ENCODE measurements at places on chromosomes 5 and 9.
A peak's percentile ranks its signal among the peaks of the same experiment; 100 is the strongest.

DNA sequence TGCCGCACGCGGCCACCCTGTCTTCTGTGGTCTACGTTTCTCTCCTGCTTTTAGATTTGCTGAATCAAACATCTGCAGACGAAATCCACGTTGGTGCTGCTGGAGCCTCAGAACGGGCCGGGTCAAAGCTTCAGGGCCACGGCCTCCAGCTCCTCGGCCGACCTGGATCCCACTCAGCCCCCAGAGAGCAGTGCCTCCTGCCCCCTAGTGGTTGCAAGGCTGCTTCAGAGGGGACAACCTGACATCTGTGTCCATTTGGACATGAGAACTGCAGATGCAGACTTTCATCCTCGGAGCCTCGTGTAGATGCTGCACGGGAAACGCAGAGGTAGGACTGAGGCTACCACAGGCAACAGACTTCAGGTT, 23.0 kb upstream of the SLC6A3 start:
- DNase-seq, result no peak

- no peak for DNase-seq
Observed at GRCh38 chr9:77705636-77706035, 57.5 kb upstream of the GNA14 start.

DNA sequence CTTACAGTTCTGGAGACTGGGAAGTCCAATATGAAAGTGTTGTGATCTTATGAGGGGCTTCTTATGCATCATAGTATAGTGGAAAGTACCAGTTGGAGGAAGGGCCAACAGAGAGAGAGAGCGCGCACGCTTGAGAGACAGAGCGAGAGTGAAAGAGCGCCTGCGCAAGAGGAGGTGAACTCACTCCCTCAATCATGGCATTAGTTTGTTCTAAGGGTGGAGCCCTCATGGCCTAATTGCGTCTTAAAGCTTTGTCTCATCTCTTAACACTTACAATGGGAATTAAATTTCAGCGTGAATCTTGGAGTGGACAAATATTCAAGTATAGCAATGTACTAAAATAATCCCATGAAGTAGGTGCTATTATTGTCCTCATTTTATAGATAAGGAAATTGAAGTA, 303.2 kb downstream of the OSTF1 start:
- DNase-seq, result no peak

DNA sequence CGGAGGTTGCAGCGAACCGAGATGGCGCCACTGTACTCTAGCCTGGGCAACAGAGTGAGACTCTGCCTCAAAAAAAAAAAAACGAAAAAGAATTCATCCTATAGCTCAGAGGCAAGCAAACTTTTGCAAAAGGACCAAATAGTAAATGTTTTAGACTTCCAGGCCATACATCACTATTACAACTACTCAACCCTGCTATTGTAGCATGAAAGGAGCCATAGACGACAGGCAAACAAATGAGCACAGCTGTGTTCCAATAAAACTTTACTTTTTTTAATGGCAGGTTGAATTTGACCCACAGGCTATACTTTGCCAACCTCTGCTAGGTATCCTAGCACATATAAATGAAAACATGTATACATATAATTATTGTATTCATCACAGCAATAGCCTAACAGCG, 58.9 kb upstream of the SLC30A5 start:
- DNase-seq, result no peak

DNA sequence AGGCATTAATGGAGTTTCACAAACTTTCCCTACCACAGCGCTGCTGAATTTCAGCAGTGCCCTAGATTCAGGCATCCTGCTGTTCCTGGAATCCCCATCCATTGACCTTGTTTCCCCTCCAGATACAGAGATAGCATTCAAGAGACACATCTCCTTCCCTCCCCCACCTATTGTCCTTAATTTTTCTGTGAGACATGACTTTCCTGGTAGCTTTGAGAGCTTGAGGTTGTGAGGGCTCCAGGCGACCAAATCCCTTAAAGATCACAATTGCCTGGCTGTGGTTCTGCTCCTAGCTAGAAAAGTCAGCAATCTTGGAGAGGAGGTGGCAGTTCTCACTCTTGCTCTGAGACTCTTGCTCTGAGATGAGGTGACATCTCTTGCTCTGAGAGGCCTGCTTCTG, 48.0 kb downstream of the PRR16 start:
- no peak for DNase-seq

GRCh38 chr9:92097997-92098482, 17.2 kb downstream of the SPTLC1 start:
- no peak for DNase-seq

GRCh38 chr5:35244171-35244570, 13.9 kb upstream of the PRLR start:
- no peak for DNase-seq

DNA sequence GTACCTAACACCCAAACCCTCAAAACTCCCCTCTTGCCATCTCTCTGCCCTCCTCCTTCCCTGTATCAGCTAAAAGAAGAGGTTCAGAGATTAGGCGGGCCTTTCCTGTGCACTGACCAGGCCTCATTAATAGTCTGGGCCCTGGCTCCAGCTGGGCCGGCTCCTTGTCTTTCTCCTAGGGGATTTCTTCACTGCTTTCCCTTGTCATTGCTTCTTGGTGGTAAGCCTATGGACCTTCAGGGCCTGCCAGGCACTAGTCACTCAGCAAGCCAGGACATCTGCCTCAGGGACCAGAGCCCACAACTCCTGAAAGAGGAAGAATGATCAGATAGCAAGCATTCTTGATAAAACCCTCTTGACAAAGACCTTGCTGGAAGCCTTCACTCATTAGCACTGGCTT, 50.9 kb downstream of the MRRF start:
- no peak for DNase-seq

DNA sequence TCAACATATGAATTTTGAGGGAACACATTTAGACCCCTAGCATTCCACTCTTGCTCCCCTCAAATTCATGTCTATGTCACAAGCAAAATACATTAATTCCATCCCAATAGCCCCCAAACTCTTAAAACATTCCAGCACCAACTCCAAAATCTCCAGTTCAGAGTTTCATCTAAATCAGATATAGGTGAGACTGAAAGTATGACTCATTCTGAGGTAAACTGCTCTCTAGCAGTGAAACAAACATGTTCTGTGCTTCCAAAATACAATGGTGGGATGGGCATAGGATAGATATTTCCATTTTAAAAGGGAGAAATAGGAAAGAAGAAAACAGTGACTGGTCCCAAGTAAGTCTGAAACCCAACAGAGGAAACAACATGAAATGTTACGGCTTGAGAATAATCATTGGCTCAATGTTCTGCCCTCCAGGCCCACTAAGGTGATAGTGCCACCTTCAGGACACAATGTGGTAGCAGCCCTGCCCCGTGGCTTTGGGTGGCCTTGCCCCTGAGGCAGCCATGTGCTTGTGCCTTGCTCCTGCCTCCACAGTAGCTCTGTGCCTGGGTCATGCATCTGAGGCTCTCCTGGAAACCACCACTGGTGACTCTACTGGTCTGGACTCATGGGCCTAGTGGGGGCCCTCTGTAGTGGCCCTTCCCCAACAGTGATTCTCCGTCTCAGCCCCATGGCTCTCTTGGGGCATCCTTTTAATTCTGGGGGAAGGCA, 36.4 kb upstream of the IPPK start:
- DNase-seq, result no peak

DNA sequence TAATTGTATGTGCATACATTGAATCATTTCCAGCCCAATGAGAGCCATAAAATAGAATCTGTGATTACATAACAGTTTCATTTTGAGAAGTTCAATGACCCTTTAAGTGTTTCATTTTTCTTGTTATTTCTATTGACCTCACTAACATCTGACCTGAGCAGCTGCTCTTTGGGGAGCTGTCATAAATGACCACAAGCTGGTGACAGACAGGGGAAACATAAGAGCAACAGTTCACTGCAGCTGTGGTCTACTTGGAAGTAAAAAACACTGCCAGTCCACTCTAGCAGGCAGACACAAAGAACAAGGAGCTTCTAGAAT, 265.4 kb downstream of the DTWD2 start:
- DNase-seq, result no peak

- no peak for DNase-seq
Observed at GRCh38 chr9:128720841-128721486, 3.0 kb downstream of the ZDHHC12 start.

- no peak for DNase-seq
Observed at GRCh38 chr5:113202287-113202686, 225.7 kb downstream of the DCP2 start.

DNA sequence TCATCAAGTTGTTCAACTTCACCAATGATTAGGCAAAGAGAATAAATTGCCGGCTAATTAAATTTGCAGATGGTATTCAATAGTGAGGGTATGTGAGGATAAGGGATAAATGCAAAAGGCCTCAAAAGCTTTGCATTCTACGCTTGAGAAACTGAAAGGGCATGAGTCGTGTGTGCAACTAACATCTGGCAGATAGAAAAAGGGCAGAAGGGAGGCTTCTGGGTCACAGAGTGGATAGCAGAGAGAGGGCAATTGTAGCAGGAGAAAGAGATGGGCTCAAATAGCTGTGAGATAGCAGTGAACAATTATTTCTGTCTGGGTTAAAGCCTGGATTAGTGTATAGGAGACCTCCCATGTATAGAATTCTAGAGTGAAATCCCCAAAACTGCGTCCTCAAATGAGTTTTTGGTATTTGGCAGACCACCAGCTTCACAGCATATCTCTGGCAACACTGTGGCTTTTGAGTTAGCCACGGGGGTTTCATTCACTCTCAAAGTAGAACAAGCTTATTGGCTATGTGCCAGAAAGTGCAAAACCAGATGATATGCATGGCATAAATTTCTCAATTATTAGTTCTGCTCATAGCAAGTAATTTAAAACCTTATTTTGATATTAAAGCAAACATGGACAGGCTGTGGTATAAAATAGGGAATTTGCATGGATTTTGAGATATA, 586.3 kb downstream of the BRINP1 start:
- DNase-seq, result peak; percentile 11

GRCh38 chr9:82565188-82565969, 497.6 kb downstream of the RASEF start:
- DNase-seq, result no peak

DNA sequence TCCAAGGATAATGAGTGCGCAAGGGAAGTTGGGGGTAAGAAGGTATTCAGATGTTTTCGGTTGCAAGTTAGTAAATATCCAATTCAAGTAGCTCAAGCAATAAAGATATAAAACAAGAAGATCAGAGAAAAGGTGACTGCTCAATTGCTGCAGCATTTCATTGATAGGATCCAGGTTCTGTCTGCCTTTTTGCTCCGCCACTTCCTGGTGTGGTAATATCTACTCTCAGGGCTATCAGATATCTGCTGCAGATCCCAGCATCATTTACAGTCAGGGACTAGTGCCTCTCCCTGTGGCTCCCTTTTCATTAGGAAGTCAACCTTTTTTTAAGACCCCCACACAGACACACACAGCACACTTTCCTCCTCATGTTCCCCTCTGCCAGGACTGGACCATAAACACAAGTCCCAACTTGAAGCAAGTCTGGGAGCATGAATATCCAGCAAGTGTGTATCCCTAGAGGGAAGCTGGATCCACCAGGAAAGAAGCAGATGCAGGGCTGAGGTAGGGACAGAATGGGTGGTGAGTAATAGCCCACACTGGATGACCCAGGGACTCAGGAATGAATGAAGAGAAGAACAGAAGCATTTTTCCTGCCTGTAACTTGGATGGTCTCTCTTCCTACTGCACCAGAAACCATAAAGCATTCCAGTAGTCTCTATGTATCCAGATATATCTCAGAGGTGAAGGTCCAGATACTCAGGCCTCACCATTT, 53.7 kb downstream of the ZNF622 start:
- no peak for DNase-seq

DNA sequence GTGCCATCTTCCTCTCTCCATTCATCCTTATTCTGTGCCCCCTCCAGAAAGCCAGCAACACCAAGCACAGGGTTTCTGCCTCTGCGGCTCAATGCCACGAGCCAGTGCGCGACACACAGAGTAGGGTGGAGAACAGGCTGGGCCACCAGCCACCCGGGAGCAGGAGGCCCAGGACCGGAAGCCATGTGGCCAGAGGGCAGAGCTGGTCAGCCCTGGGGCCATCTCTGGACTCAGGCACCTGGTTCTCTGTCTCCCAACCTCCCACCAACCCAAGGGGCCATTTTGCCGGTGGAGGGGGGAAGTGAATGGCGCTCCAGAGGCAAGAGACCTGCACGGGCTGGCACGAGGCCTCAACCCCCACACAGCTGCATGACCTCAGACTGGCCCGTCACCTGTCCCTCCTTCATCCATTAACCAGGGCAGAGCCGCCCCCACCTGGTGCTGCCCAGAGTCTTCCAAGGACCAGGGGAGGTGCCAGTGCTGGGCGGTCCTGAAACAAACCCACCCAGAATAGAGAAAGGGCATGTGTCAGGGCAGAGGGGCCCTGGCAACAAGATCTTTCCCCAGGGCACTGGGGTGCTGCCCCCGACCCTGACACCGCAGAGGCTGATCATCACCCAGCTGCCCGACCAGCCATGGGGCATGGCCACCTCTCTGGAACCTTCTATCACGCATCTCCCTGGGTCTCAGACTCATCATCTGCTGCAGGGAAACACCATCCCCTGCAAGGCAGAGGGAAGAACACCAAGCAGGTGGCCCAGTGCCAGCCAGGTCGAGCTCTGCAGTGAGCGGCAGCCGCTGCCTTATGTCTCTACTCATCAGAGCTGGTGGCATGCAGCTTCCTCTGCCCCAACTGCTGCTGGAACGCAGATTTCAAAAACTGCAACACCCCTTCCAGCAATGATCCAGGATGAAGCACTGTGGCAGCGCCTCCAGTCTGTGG, 11.9 kb downstream of the VAV2 start:
- DNase-seq, result no peak

- no peak for DNase-seq
Observed at GRCh38 chr9:13113216-13113615, 166.3 kb downstream of the MPDZ start.

GRCh38 chr5:11482011-11482410, 422.2 kb downstream of the CTNND2 start:
- no peak for DNase-seq

Data from NCI-H1105 (cell line).